Neural crest cell (in vitro differentiated cells): ENCODE measurements at places on chromosomes 7 and 10.

GRCh38 chr7:157372300-157373232 is 35.8 kb downstream of the DNAJB6 start:
- no peak for DNase-seq

- DNase-seq = peak; percentile 86
Measured at GRCh38 chr10:122163174-122164022, 107.7 kb upstream of the BTBD16 start.

DNA sequence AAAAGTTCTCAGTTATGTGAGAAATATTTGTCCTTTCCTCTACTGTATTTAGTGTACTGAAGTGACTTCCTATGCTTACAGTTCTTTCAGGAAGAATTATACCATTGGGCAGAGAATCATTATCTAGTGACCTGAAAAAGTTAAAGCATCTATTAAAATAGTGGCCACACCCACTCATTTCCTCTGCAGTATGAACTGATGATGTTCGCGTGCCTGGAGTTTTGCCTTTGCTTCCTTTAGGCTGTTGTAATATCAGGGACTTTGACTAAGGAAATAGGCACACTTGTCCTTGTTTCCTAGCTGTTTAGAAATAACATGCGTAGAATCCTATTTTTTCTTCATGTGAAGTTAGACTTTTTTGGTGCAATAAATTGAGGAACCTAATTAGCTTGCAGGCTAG is 100.7 kb downstream of the ZMYND11 start:
- DNase-seq = no peak

- no peak for DNase-seq
Measured at GRCh38 chr7:140168816-140169215, 8.0 kb downstream of the KDM7A start.

DNA sequence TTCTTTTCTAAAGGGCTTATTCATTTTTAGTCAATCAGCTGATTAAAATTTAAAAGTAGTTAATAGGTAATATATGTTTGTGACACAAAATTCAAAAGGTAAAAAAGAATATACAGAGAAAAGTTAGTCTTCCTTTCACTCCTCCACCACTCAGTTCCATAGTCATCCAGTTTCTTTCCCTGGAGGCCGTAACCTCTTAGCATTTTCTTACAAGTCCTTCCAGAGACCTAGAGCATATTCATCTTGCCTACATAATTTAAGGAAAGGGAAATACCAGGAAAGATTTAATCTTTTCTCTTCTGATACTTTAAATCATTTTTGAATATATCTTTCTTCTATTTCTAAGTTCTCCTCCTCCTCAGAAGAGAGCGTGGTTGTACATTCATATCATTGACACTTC is 10.1 kb downstream of the GBF1 start:
- no peak for DNase-seq

- no peak for DNase-seq
Measured at GRCh38 chr7:141915565-141915964, 634 bp upstream of the OR9A4 start.

DNA sequence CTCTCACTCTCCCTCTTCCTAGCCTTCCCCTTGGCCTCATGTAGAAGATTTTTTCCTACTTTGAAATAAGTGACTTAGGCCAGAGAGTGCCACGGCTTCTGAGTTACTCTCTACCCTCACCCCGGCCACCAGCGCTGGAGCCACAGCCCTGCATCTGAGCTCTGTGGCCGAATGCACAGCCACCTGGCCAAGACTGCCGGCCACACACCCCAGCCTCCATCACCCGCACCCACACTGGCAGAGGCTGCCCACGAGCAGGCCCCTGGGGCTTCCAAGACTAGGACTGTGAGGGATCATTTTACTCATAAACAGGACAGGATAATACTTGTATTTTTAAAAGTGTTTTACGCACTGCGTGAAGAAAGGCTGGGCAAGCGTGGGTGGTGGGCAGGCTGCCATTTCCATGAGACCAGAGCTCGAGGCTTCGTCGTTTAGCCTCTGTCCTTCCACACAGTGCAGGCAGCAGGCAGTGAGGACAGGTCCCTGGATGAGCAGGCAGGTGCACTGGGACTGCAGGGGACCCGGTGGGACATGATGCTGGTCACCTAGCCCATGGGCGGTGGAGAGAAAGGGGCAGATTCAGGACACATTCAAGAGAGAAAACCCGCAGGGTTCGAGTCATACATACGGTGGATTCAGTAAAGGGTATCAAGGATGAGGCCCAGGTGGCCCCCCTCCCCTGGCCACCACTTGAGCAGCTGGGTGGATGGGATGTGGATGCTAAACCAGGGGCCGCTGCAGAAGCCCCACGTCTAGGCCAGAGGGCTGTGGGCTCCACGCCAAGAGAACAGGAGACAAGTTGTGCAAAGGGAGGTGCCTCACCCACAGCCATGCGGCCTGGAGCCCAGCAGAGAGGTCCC is 35.5 kb upstream of the RNF32 start:
- DNase-seq = no peak

GRCh38 chr7:125599387-125599786 is 669.8 kb upstream of the POT1 start:
- DNase-seq = no peak

DNA sequence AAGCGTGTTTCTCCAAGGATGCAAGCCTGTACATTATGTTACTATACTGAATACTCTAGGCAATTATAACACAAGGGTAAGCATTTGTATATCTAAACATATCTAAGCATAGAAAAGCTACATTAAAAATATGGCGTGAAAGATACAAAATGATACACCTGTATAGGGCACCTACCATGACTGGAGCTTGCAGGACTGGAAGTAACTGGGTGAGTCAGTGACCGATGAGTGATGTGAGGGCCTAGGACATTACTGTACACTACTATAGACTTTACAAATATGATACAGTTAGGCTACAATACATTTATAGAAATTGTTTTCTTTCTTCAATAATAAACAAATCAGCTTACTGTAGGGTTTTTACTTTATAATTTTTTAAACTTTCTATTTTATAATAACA is 1127.2 kb upstream of the LRRN3 start:
- no peak for DNase-seq
